Stimulated activated naive CD4-positive, alpha-beta T cell treated with Interleukin-2 at 50 U/mL for 16 hours (primary cell): ENCODE measurements at places on chromosomes 13 and 19.

DNA sequence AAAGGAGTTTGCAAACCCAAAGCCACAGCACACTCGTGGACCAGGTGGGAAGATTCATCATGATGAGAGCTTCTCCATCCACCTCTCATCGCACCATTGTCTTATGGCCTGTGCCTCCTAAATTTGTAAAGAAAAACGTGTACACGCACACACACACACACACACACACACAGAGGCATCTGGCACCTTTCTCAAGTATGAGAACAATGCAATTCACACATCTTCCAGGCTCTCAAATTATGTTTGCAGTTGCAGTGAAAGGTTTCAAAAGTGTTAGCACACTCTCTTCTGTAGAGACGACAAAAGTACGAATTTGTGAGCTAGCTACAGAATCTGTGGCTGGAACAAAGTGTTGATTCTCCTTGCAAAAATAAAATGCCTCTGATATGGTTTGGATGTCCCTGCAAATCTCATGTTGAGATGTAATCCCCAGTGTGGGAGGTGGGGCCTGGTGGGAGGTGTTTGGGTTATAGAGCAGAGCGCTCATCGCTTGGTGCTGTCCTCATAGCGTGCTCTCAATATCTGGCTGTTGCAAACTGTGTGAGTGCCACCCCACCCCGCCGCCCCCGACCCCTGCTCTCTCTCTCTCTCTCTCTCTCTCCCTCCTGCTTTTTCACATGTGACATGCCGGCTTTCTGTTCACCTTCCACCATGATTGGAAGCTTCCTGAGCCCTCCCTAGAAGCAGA is 21.8 kb upstream of the RAB20 start:
- no peak for DNase-seq

DNA sequence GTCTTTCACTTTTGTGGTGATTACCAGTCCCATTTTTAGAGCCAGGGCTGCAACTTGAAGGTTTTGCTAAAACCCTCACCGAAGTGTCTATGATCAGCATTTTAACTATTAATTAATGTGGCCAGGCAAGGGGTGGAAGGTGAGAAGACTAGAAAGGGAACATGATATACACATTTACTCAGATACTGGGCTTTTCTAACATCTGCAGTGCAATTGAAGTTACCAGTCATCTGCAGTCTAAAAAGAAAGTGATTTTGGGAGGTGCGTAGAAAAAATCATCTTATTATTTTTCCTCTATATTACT is 481 bp downstream of the ALOX5AP start:
- no peak for DNase-seq

DNA sequence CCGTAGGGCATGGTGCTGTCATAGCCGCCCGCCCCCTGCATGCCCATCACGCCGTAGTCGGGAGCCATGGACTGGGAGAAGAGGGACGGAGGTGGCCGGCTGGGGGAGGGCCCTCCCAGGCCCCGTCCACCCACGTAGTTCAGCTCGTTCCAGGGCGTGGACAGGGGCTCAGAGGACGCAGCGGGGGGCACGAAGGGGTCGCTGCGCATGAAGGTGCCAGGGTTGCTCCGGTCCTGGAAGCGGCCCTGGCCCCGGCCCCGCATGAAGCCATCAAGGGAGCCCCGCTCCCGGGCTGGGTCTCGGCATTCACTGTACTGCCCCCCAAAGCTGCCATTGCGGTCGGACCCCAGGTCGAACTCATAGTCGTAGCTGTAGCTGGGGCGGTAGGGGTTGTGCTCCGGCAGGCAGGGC is 6.7 kb downstream of the AKAP8 start:
- DNase-seq = no peak

- no peak for DNase-seq
Observed at GRCh38 chr19:43759515-43759914, 4.8 kb upstream of the SMG9 start.

GRCh38 chr13:101880581-101880980 is 428.1 kb downstream of the ITGBL1 start:
- no peak for DNase-seq

DNA sequence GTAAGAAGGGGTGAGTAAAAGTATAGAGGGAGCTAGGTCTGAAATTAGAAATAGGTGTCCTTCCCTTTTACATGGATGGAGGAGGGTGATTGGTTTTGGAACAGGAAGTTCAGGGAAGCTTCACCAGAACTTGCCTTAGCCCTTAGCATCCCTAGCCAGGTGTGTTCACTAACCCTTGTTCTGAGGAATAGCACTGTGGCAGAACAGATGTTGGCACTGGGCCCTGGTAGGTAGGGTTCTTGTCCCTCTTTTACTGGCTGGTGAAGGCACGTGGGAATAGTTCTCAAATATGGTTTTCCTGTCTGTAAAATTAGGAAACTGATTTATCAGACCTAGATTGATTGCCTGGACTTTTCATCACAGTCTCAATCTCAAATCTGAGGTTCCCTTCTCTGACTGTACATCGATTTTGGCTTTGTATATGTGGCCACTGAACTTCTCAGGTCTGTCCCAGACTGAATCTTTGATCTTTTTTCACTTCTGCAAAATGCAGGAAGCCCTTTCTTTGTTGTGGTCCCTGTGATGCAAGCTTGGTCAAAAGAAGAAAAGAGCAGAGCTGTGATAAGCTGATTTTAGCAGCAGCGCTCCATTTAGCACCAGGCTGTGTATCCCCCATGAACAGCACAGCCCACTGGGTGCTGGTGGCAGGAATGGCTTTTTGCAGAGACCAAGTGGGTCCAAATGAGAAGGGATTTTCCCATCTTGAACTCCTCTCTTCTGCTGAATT is 86.2 kb upstream of the HTR2A start:
- DNase-seq = no peak

DNA sequence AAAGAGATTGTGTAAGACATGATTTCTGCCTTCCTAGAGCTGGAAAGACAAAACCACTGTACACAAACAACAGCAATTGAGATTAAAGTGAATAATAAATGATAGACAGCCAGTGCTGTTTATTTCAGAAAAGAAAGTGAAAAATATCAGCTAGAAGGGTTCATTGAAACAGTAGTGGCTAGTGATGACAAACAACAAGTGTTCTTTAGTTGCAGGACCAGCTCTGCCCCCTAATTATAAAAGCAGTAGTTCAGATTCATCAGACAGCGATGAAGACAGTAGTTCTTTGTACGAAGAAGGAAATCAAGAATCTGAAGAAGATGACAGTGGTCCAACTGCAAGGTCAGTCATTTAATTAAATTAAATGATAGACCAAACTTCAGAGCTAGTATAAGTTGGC is 14.8 kb downstream of the GPALPP1 start:
- DNase-seq = no peak

GRCh38 chr19:18477974-18478373 is 40.0 kb upstream of the ISYNA1 start:
- DNase-seq = no peak

GRCh38 chr19:2087621-2088100 is 8.5 kb downstream of the MOB3A start:
- no peak for DNase-seq

- no peak for DNase-seq
Observed at GRCh38 chr13:93875547-93875946, 603.9 kb downstream of the DCT start.

DNA sequence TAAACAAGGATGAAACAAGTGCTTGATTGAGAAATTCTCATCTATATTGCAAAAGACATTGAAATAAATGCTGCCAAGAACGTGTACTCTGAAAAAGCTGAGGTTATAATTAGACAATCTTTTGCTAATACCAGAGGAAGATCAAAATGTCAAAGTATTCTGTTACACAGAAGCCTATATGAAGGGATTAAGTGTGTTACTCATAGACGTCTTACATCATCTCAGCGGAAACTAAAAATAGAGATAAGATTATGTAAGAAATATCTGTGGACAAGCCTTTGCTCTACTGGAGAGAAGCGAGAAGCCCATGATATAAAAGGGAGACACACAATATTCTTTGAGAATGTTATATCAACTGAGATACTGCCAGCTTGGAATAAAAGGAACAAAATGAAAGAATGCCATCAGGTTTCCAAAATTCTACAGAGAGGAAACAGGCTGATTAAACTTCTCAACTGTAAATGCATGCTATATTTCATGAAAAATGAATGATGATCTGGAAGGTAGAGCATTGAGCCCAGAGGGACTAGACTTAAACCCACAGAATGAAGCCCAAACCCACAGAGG is 699.0 kb downstream of the GPC5 start:
- DNase-seq = no peak

DNA sequence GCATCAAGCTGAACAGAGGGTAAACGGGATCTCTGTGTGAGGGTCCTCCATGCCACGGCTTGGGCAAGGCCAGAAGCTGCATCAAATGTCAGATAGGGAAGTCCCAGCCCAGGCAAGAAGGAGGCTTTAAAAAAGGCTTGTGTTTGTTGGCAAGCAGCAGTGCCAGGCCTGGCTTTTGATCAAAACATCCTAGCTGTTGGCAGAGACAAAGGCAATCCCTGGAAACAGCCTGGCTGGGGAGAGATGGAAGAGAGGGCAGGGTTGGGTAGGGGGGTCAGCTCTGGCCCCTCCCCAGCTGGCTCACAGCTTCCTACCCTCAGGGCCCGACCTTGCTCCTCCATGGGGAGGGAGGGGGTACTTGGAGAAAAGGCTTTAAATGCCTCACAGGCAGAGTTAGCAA is 61.8 kb upstream of the KCTD15 start:
- no peak for DNase-seq

- no peak for DNase-seq
Observed at GRCh38 chr13:111623743-111624505, 303.5 kb downstream of the TEX29 start.

- DNase-seq = no peak
Observed at GRCh38 chr13:83877651-83878355, 4.5 kb downstream of the SLITRK1 start.

GRCh38 chr13:73623281-73623680 is 510.9 kb downstream of the KLF12 start:
- no peak for DNase-seq

GRCh38 chr19:45508861-45509691 is 1.8 kb downstream of the VASP start:
- DNase-seq = peak; percentile 11

- no peak for DNase-seq
Observed at GRCh38 chr19:54426291-54426931, 11.1 kb downstream of the TTYH1 start.

GRCh38 chr19:13984186-13984585 is 21.9 kb downstream of the RFX1 start:
- no peak for DNase-seq

DNA sequence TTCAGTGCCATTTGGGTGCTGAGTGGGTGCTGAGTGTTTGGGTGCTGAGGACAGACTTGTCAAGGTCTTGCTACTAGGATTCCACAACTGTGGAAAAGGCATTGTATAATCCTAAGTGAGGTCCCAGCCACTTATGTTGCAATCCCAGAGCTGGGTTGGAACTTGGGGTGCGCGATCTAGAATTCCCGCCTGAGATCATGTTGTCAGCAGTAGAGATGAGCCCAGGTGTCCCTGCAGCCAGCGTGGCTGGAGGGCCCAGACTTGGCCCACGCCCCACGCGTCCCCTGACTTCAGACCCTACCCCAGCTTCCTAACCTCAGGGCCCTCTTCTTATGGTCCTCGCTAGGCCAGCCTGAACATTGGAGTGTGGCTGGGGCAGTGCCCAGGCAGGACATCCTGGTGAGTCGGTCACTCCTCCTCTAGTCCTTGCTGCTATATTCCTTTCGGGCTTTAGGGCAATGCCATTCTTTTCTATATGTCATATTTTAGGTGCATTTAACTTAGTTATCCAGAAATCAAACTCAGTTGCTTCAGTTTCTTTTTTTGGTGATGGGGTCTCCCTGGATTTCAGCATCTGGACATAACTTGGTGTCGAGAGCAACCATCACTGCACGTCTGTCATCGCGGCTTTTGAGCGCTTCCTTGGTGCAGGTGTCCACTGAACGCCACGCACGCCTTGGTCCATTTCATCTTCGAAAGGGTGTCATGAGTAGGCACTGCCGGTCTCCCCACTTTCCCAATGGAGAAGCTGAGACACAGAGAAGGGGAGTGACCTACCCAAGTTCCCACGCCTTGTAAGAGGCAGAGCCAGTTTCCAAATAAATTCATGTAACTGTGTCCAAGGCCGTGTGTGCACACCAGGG is 46.4 kb upstream of the F7 start:
- no peak for DNase-seq

DNA sequence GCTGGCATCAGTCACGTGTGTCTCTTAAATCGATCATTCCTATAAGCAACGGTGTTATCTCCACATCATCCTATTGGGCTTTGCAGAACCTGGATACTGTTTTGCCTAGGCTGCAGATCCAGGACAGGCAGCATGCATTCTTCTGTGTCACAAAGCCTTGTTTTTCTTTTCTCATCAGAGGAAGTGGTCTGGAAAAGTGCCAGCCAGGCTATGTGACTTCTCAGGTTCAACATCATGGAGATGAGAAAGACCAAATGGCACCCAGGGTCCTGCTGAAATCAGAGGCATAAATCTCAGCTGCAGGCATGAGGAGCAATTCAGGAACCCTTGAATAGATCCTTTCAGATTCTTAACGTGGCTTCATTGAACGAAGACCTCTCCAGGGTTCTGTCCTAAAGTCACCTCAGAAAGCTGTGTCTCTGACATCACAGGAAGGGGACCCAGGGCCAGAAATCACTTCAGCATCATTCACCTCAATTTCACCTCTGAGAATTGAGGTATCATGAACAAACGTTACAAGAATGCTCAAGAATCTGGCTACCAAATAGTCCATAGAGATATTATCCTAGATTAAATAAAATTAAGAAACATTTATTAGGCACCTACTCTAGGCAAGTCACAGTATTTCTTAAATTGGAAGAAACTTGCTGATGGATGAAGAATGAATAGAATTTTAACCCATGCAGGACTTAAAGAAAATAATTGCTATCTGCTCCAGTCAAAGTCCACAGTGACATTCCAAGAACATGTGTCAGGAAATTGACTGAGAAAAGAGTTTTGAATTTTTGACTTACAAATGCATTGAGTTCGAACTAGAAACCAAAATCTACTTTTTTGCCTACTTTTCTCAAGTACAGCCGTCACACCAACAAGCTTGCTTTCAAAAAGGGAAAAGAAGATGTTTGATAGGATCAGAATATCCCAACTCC is 124.1 kb downstream of the COG6 start:
- no peak for DNase-seq

DNA sequence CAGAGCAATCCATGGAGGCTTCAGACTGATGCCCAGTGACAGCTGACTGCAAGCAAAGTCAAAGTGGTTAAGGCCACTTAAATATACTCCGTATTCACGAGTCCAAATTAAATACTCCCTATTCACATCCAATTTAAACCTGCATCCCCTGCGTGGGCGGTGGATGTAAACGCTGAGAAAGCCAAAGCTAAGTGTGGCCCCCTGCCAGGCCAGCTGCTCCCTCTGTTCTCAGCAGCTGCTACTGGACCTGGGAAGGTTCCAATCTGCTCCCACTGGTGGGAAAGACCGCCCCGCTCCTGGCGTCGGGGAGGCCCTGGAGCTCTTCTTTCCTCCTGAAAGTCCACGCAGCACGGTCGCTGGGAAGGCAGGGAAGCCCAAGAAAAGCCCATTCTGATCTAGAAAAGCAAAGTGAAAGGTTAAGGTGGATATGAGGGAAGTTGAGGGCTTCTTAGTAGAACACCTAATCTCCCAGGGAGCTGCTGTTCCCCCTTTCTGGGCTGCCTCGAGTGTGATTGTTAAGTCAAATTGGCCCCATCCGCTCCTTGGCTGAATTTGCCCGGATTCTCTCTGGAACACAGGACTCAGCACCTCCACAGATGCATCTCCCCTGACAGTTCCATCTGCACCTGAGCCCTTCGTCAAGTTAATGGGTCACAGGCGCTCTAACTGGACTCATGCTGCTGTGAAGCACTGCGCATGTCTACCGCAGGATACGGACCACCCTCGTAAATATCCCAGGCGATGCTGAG is 205.5 kb downstream of the USP12 start:
- DNase-seq = no peak

- peak; percentile 12 for DNase-seq
Observed at GRCh38 chr19:18153556-18154134, 682 bp downstream of the PIK3R2 start.

- no peak for DNase-seq
Observed at GRCh38 chr13:46855166-46855565, 41.7 kb downstream of the HTR2A start.
